ENCODE measurements at places on chromosomes 16 and 17.
A peak's percentile ranks its signal among the peaks of the same experiment; 100 is the strongest.

DNA sequence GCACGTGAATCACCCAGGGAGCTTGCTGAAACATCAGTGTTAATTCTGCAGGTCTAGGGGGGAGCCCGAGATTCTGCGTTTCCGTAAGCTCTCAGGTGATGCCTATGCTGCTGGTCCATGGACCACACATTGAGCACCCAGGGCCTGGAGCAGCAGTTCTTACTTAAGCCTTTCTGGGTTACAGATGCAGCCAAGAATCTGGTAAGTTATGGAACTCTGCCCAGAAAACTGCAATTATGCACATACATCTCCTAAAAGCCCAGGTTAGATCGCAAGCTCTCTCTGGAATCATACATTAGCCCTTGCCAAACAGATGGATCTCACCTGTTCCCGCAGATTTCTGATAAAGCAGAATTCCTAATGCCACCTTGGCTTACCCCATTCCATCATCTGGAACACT, 265.9 kb upstream of the SALL1 start:
- peak; percentile 37 for DNase-seq

GRCh38 chr16:81517629-81518438, 73.2 kb downstream of the CMIP start:
- DNase-seq, result no peak

DNA sequence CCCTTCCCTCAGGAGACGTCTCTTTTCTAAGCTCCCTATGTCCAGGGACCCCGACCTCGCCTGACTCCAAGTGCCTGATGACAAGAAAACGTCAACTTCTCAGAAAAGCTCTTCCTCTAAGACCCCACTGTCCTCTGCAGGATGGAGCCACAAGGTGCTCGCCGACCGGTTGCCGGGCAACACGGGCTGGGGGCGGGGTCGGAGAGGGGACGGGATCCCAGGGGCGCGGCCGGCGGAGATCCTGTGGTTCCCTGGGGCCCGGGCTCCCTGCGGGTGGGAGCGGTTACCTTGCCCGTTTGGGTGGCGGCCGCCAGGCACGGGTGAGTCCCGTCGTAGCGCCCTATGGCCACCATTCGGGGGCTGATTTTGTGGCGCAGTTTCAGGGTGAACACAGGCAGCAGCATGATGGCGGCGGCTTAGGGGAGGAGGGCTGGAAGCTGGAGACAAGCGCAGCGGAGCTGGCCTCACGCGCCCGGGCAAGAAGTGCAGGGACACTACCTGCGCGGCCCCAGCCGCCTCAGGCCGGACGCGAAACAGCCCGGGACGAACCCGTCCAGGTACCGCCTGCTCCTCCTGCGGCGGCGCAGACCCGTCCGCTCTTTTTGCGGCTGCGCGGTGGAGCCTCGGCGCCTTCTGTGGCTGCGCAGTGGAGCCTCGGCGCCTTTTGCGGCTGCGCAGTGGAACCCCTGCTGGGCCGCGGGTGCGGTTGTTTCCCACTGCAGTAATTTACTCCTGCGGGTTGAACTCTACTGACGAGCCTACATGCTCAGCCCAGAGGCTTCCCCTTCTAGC, at the start of gene BBS2:
Gene BBS2 (minus strand): TSS at position 566 of the 792 bp plus-strand sequence. CDS start 162 bp downstream, at position 404.
- peak; percentile 93 for DNase-seq

DNA sequence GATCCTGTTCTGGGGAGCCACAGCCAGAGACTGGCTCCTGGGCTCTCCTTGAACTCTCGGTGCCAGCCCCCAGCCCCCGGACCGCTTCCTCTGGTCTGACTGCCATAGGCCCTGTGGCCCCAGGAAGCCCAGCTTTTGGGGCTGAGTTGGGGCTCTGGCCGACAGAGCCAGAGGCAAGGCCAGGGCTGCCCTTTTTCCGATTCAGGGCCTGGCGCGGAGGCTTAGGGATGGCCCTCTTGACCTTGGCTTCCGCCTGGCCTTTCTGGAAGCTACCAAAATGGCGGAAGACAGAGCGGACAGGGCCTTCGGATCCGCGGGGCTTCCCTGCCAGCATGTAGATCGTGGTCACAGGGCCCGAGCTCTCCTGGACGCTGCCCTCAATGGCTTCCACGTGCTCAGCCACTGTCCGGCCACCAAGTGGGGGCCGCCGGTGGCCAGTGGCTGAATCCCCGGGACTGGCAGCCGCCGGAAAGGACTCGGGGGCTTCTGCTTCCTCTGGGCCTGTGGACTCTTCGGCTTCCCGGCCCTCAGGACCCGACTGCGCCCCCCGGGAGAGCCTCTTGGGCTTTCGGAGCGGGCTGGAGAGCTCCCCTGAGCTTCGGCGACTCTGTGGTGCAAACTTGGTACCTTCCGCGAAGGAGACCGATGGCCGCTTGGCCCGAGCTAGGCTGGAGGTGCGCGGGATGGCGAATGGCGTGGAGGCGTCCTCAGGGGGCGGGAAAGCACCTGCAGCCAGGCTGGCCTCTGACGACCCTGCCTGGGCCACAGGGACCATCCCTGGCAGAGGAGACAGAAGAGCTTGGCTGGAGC, 6.4 kb upstream of the SLC43A2 start:
- no peak for DNase-seq
